ENCODE measurements at places on chromosomes 4 and X.
A peak's percentile ranks its signal among the peaks of the same experiment; 100 is the strongest.

GRCh38 chr4:37439809-37440474 lies 195.4 kb downstream of the NWD2 start:
- no peak for DNase-seq

DNA sequence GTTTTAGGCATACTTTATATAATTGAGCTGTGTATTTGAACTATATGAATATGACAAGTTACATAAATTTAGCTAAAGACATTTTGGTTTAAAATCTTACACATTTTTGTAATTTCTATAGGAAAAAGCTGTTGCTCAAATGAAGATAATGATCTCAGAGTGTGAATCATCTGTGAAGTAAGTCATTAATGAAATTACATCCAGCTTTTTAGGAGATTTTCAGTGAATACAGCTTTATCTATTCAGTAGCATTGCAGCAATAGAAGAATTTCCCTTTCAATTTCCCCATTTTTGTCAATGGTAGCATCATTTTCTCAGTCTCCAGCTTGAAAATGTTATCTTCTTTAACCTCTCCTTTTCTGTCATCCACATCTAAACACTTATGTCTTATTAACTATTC lies 59.5 kb downstream of the CEP135 start:
- DNase-seq = no peak

DNA sequence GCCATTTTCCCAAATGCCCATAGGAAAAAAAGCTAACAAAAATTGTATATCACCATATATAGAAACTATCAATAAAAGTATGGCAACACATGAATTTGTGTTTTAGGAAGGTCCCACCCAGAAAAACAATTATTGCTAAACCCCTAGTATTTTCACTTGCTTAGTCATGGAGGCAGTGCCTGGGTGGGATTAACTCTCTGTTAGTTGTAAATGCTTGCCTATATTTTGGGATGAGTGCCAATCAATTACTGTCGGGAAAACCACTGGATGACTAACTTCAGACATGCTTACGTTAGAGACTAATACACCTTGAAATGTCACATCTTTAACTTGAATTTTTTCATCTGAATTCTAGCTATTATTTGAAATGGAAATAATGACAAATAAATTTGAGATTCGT lies 33.9 kb downstream of the TMPRSS11A start:
- no peak for DNase-seq

- no peak for DNase-seq
Measured at GRCh38 chr4:184094532-184095159, 123.0 kb downstream of the ENPP6 start.

DNA sequence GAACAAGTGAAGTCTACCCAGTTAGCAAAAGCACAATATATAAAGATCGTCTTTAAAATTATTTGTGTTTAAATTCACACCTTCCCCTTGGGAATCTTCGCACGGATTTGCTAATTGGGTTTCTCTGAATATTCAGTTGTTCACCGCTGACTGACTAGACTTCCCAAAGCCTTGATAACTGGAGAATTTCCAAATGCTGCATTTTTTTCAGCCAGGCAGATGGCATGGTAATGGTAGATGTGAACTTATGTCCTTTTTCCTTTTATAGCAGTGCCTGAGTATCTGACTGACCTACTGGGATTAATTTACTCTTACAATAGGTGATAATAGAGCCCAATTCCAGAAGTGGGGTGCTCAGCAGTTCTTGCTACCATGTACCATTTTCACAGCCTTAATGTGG lies 548.1 kb downstream of the PACRGL start:
- DNase-seq = no peak

- no peak for DNase-seq
Measured at GRCh38 chrX:8988446-8988845, 45.5 kb downstream of the FAM9B start.

- no peak for DNase-seq
Measured at GRCh38 chrX:3129256-3129655, 88.0 kb downstream of the ARSF start.

GRCh38 chr4:121307445-121308327 lies 73.1 kb downstream of the QRFPR start:
- DNase-seq = peak; percentile 50

DNA sequence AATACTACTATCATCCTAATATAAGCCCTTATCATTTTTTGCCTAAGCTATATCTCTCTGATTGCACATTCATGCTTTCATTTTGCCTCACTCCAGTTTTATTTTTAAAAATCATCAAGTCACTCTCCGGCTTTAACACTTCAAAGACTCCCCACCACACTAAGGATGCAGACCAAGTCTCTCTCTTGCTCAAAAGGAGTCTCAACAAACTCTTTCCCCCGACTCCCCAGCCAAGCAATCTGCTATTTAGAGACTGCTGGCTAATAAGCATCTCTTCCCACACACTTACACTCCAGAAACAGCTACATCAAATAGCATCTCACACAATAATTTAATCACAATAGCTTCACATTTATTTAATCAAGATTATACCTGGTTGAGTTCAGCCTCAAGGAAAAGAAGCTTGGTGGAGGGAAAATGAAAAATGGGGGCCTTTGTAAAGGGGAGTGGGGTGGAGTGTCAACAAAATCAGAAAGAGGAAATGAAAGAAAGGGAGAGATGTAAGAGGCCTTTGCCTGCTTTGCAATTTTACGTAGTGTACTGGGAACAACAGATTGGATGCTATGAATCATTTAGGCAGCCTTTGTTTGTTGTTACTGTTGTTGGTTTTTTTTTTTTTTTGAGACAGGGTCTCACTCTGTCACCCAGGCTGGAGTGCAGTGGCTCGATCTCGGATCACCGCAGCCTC lies 104.1 kb upstream of the MCF2 start:
- DNase-seq = no peak

DNA sequence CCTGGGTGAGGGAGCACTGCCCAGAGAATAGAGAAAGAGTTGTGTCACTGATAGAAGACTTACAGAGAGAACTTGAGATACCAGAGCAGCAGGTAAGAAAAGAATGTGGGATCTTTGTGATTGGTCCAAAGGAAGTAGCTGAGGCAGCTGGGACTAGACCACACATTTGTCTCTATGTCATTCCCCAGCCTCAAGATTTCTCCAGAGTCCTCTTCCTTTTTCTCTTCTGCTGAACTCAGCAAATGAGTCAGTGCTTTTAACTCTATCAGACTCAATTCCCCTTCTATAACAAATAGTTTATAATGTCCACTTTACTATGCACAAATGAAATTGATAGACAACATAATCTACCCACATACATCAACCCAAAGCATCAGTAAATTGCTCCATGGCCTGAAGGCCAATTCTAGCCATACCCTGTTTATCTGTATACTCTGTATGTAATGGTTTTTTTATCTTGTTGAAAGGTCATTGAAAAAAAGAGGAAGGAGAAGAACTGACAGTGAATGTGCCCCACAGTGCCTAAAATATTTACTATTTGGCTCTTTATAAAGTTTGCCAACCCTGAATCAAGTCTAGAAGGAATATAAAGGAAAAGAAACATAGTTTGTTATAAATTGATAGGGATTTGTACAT lies 38.2 kb downstream of the ETDC start:
- no peak for DNase-seq

- DNase-seq = peak; percentile 40
Measured at GRCh38 chrX:139058831-139059495, 347.4 kb upstream of the FGF13 start.

DNA sequence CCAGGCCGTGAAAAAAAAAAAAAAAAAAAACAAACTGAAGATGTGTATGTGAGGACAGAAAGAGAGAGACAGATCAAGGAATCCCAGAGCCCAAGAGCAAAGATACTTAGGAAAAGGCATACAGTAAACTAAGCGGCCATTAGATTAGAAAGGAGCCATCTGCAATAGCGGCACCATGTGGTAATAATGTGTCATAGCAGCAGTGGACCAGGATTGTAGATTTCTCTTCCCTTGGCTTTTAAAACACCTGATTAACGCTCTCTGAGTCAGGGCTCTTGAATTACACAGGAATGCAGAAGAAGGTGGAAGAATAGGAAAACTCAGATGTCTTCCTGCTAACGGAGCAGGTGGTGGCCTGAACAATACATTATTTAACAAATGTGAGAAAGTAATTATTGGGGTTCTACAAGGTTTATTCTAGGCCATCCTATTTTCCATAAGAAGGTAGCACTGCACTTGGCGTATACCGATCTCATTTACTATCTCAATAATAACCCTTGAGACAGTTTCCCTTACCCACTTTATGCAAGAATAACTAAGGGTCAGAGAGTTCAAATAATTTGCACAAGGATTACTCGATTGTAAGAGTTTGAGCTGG lies 182.7 kb downstream of the KCNIP4 start:
- peak; percentile 38 for DNase-seq

DNA sequence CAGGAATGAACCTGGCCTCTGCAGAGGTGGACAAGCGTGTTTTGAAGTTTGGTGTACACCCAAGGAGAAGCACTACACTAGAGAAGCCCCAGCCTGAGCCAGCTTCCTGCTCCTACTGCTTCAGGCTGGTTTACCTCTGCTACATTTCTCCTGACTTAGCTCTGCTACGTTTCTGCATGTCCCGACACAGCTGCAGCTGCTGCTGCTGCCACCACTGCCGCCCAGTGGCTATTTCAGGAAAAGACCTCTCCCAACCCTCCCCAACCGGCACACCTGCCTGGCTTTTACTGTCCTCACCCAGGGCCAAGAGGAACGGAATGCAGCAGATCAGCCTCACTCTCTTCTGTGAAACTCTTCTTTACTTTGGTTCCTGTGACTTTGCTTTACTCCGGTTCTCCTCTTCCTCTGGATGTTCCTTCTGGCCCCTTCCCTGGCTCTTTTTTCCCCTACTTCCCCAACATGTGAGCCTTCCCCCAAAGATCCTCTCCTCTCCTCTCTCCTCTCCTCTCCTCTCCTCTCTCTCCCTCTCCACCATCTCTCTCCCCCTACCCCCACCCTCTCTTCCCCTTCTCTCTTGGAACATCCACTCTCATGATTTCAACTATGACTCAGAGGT lies 3.1 kb upstream of the P2RY4 start:
- peak; percentile 26 for DNase-seq

- peak; percentile 46 for DNase-seq
Measured at GRCh38 chr4:38759113-38759789, 23.5 kb downstream of the TLR10 start.

DNA sequence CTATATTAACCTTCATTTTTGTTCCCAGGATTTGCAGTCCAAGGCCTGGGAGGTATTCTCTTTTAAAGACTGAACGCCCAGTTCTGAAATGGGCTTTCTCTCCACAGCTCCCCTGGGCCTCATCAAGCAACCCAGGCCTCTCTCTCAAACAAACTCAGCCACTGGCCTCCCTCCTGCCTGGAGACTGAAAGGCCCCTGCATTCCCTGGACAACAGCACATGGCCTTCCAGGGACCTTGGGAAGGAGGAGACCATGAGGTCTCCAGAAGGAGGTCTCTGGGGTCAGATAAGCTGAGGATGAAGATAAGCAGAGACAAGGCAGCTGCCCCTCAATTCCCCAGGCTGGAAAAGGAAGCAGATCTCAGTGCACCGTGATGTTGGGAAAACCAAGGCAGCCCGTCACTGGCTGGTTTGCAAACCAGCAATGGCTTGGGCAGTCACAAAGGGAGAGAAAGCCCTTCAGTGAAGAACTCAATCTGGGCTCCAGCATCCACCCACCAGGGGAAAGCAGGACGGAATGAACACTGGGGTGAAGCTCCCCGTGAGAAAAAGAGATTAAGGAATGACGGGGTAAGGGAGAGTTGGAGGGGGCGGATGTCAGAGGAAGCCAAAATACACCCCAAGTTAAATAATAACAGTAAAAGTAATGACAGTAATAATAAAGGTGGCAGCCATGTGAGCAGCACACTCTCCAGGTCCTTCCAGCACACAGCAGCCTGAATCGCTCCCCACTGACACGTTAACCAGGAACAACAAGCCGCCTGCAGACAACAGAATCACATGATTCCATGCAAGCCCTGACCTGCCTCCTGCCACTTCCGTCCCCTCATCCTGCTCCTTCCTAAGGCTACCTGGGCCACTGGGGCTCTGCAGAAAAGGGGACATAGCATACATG lies 22.3 kb downstream of the AMOT start:
- no peak for DNase-seq

- no peak for DNase-seq
Measured at GRCh38 chr4:83269256-83269655, 15.3 kb downstream of the COQ2 start.

DNA sequence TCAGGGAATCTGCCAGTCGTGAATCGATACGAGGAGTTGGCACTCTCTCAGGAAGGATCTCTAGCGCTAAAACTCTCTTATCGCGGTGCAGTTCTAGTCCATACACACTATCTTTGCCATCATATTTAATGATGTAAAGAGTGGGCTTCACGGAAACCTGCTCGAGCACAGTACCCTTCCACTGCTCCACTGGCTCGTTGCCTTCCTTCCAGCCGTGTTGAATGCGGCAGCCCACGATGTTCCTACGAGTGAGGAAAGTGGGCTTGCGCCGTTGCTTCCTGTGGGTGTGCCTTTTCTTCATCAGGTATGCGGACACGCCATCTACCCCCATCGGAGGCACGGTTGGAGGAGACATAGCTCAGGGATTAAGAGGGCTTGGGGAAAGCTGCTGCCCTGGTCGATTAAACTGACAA lies 661 bp downstream of the SPIN4 start:
- peak; percentile 5 for DNase-seq

GRCh38 chrX:148984238-148984637 lies 483.8 kb downstream of the AFF2 start:
- no peak for DNase-seq

GRCh38 chr4:71607780-71608677 lies 175.8 kb downstream of the GC start:
- DNase-seq = no peak

- DNase-seq = peak; percentile 51
Measured at GRCh38 chr4:110005461-110006056, 92.9 kb downstream of the EGF start.

GRCh38 chr4:183553601-183554345 lies 48.9 kb downstream of the ING2 start:
- no peak for DNase-seq

DNA sequence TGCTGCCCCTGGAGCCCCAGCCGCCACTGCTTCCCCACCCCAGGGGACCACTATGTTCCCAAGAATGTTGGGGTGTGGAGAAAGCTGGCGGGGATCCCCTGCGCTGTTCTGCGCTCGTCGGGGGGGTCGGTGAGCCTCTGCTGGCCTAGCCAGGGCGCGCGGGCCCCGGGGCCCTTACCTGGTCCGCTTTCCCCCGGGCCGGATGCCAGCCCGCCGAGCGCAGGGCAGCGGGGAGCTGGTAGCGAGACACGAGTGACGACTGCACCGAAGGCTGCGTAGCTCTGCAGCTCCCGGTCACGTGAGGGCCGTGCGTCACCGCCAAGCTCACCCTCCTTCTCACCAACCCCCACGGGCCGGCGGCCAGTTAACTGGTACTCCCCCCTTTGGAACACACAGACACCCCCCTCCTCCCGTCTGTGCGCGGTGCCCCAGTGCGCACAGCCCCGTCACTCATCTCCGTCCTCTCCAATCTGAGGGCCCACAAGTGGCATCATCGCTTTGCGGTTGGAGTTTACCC lies at the start of gene BEX1:
Gene BEX1 (minus strand): TSS at position 254 of the 517 bp plus-strand sequence. CDS start 897 bp downstream, outside the sequence.
- DNase-seq = no peak

DNA sequence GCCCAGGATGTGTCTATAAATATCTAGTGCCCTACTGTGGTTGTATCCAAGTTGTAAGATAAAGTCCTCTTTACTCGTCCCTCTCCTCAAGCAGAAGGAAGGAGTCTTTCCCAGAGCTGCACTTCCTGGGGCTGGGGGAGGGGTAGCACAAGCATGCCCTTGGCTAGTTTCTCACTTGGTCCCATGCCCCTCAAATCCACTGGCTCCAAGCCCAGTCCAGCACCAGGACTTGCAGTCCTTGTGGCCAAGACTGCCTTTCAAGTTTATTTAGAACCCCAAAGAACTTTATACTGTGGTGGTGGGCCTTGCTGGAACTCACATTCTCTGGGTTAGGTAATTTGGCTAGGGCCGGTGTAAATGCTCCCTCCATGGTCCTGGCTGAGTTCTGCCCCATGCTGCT lies 43.2 kb upstream of the SLC10A4 start:
- DNase-seq = no peak
